Activated CD8-positive, alpha-beta T cell treated with anti-CD3 and anti-CD28 coated beads for 36 hours (primary cell): ENCODE measurements at places on chromosomes 2 and 18. TPM values are rescaled to one million over a fixed set of nuclear protein-coding genes. Genes with fewer than 3 reads are reported as not detected.

DNA sequence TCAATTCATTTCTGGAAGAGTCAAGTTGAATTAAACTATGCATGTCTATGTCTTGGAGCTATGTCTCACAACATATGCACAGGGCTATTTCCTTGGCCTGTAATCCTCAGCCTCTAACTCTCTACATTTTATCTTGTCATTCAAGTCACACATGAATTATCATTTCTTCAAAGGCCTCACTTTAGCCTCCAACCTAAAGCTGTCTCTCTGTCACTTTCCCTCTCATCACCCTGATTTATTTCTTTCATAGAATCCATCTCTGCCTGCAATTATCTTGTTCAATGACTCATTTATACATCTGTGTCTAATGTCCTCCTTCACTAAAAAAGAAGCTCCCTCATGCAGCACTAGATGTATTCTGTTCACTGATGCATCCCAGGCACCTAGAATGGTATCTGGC lies 614.2 kb upstream of the REG3G start:
- no peak for DNase-seq

GRCh38 chr2:18104595-18105224 lies 226.2 kb downstream of the KCNS3 start:
- DNase-seq = no peak

- no peak for DNase-seq
Observed at GRCh38 chr2:105912081-105912480, 167.4 kb downstream of the NCK2 start.

GRCh38 chr18:3709205-3709604 lies 259.2 kb downstream of the TGIF1 start:
- no peak for DNase-seq

- DNase-seq = no peak
Observed at GRCh38 chr2:187842978-187843847, 289.0 kb upstream of the TFPI start.

DNA sequence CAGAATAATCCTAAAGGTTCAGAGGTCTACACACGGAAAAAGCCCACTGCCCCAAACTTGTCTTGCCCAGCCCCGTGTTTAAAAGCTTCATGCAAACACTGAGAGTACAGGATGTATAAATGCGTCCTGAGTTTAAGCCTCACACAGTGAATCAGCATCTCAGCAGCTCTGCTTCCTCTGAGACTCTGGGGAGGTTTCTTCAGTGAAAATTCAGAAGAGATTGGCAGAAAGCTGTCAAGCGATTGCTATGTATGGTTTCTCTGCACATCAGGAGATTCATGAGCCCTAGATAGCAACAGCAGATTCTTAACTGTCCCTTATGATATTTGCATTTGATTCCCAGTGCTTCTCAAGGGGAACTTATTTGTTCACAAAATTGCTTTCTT lies 27.1 kb downstream of the CRACDL start:
- DNase-seq = no peak

- no peak for DNase-seq
Observed at GRCh38 chr2:150325656-150326314, 161.7 kb downstream of the RND3 start.

- no peak for DNase-seq
Observed at GRCh38 chr18:63730773-63731172, 28.0 kb downstream of the SERPINB11 start.

- DNase-seq = no peak
Observed at GRCh38 chr2:235925250-235925919, 242.8 kb downstream of the GBX2 start.

DNA sequence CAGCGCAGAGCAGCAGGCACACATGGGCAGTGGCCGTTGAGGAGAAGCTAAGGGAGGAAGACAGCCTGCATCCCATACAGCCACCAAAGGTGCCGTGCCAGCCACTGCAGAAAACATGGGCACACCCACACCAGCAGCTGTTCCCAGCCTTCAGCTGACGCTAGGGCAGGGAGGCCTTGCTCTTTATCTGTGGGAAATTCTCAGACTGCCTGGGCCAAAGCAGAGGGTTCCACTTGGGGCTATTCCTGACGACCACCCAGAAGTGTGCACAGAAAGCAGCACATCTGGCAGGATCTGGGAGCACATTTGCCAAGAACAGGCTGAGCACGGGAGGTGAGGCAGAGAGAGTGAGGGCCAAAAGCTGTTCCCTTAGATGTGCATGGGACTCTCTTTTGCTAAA lies 101.3 kb upstream of the SOX11 start:
- DNase-seq = no peak

DNA sequence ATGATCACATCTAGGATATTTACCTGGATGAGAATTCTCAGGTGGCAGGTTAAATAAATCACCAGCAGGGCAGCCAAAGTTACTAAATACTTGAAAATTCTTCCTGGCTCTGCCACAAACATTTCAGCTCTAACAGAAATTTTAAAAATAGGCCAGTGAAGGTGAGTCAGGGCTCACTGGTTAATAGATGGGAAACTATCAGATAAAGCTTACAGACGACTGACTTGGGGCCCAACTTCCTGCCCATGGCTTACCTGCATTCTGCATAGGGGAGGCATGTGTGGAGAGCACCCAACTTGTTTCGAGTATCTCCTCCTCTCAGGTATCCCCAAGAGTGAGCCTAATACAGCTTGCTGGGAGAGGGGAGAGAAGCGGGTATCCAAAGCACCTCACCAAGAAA lies 57.8 kb downstream of the SPRED2 start:
- DNase-seq = no peak

DNA sequence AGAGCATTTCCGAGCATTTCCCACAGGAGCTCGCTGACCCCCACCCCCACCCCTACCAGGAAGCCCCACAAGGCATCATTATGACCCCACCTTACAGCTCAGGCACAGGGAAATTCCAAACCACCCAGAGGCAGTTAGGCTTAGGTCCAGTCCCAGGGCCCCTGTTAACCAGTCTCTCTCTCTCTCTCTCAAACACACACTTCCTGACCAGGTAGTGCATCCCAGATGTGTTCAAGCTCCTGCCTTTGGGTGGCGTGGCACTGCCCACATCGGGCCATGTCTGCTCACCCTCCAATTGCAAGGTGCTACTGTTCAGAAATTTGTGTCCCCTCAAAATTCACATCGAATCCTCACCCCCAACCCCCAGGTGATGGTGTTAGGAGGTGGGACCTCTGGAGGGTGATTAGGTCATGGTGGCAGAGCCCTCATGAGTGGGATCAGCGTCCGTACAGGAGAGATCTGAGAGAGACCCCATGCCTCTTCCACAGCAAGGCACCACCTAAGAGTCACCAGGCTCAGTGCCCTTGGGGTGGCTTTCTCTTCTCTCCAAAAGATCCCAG lies 8.8 kb downstream of the COPS9 start:
- no peak for DNase-seq

CHN1 gene
- total RNA-seq = 3.0 TPM

COQ10B gene
- 14.0 TPM for total RNA-seq

PDCL3 gene
- 31.9 TPM for total RNA-seq

TXNDC2 gene
- total RNA-seq = not detected

MARCO gene
- not detected for total RNA-seq

DAPL1 gene
- not detected for total RNA-seq
